Nephron progenitor cell (in vitro differentiated cells): ENCODE measurements at places on chromosomes 12 and 14.
A peak's percentile ranks its signal among the peaks of the same experiment; 100 is the strongest.

- no peak for DNase-seq
These were observed 60.4 kb downstream of the SMUG1 start for GRCh38 chr12:54128416-54128815.

- no peak for DNase-seq
These were observed 1.1 kb downstream of the EIF4B start for GRCh38 chr12:53007343-53007742.

- DNase-seq = no peak
These were observed 55.8 kb downstream of the RAD51B start for GRCh38 chr14:67875175-67876006.

DNA sequence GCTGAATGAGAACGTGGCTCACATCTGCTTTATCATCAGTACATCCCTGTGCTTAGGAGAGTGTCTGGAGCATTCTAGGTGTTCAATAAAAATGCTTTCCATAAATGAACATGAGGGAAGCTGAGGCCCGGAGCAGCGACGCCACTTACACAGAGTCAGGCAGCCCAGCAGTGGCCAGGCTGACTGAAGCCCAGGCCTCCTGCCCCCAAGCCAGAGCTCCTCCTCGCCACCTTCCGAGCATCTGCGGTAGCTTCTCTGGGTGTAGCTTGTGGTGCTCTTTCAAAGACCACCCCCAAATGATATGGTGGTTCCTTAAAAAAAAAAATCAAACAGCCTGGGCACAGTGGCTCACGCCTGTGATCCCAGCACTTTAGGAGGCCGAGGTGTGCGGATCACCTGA lies 88.8 kb downstream of the FBXL14 start:
- no peak for DNase-seq

DNA sequence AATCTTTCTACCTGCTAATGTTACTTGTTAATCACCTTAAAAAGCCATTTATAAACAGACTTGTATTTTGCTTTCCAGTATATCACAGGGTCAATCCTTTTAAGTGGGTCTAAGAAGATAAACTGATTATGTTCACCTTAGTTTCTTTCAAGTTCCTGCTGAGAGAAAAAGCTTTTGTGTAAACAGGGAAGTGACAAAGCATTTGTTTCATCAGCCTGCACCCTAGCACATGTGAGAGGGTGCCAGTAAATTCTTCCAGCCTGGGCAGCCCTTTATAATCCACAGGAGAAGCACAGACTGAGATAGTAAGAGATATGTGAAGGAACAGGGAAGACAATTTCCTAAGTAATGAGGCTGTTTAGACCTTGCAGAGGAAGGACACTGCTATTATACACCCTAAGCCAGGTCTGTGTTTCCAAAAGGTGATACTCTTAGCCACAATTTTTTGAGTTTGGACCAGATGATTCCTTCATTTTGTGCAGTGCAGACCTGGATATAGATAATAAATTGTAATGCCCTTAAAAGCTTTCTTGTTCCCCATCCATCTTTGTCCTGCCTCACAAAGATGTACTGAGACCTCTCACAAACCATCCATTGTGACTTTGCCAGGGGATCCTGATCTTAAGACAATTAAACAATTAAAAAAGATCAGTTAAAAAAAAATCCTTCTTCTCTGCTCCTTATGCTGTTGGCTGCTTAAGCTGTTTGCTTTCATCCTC lies 150.7 kb downstream of the KTN1 start:
- no peak for DNase-seq

DNA sequence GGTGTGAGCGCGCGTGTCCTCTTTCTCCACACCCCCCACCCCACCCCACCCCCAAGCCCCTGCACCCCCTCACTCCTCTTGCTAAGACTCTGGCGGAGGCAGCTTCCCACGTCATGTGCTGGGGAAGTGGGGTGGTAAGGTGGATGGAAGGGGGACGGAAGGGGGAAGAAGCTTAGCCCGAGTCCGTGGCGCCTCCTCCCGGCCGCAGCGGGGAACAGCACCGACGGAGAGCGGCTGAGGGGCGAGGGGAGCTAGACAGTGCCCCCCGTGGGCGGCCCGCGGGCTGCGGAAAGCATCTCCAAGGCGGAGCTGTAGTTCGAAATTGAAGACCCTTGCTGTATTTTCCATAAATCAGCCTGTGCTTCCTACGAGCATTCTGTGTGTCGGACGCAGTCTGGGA lies 588 bp upstream of the GRIN2B start:
- DNase-seq = peak; percentile 76

GRCh38 chr14:29627137-29627536 lies 300.5 kb downstream of the PRKD1 start:
- DNase-seq = no peak

DNA sequence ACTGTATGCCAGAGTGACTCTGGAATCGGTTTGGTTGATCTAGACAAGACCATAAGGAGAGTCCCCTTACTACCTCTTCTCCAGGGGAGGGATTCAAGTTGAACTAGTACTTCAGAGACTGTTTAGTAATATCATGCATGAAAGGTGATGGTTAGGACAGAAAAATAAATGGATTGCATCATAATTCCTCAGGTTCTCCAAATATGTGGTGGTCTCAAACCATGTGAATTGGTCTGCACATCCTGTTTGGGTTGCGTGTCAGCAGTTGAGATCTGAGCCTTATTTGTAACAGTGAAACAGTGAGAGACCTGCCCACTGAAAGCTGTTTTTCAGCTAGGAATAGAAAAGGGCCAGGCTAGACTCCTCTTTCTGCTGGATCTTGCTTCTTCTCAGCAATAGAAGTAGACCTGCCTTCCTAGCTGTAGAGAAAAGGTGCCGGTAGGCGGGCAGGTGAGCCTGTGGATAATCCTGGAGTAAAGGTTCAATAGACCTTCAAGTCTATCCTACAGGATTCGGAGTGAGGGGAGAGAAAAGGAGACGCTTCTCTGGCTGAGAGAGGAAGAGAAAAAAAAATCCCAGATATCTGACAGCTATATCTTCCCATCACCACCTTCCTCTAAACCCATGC lies 258.5 kb upstream of the E2F7 start:
- DNase-seq = no peak

DNA sequence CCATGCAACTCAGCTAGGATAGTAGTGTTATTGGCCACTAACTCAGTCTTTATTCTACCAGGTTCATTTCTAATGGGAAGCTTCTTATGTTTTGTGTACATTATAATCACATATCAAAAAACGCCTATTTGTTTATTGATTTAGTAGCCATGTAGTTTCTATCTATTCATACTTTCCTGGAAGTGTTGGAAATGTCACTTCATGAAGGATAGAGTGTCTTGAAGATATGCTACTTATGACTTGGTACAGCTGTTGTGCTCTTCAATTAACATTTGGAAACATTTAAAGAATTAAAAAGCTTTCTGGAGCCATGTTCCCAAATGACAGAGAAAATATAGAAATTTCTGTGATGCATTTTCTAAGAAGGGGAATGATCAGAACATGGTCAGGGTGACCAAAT lies 307.5 kb downstream of the ETNK1 start:
- DNase-seq = no peak

- DNase-seq = no peak
These were observed 46.7 kb upstream of the BCL7A start for GRCh38 chr12:121975021-121975420.
